MM.1S (cell line): ENCODE measurements at places on chromosomes 5 and 9.

DNA sequence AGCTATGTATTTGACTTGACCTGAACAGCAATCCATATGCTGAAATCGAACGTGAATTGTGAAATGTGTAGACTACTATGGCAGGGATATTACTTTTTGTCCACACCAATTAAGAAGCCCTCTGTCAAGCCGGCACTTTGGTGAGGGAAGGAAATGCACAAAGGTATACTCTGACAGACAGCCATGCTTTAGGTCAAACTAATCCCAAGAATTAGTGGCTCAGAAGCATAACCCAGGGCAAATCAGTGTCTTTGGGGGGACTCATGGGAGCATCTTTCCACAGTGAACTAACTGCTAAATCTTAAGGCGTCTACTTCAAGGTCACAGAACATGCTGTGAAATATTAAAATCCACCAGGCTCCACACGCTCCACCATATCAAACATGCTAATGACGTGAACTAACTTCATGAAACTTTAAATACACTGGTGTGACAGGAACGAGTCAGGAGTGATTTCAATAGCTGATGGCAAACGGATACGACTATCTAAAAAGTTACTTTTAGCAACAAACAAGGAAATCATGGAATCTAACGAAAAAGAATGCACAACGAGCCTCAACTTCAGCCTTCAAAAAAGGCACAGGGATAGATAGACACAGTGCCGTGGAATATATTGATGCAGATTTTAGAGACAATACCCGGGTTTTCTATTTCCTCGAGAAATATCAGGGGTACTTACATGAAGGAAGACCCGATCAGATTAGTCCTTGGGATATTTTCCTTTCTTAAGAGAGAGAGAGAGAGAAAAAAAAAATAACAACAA, 527 bp downstream of the MEF2C start:
- peaks cover 11% of the 10 kb centered on the region; the same call in 1 of the 2 replicates for H3K36me3 ChIP-seq
- no peaks in the 10 kb centered on the region for H3K27me3 ChIP-seq
- peak overlapping the region; percentile 79 for H3K4me3 ChIP-seq
- no peaks in the 10 kb centered on the region for H3K4me1 ChIP-seq
- H3K27ac ChIP-seq = peak overlapping the region; percentile 96
- DNase-seq = peak; percentile 51

- DNase-seq = no peak
- H3K36me3 ChIP-seq = no peaks in the 10 kb centered on the region
- H3K4me3 ChIP-seq = no peak overlapping the region
- no peak overlapping the region for H3K27ac ChIP-seq
- no peaks in the 10 kb centered on the region for H3K4me1 ChIP-seq
Observed at GRCh38 chr9:132622159-132622558, 39.8 kb downstream of the BARHL1 start.

- no peaks in the 10 kb centered on the region for H3K36me3 ChIP-seq
- H3K27ac ChIP-seq = no peak overlapping the region
- H3K27me3 ChIP-seq = no peaks in the 10 kb centered on the region
- no peaks in the 10 kb centered on the region for H3K4me1 ChIP-seq
- H3K4me3 ChIP-seq = no peak overlapping the region
Observed at GRCh38 chr5:57311251-57311650, 137.4 kb downstream of the GPBP1 start.

DNA sequence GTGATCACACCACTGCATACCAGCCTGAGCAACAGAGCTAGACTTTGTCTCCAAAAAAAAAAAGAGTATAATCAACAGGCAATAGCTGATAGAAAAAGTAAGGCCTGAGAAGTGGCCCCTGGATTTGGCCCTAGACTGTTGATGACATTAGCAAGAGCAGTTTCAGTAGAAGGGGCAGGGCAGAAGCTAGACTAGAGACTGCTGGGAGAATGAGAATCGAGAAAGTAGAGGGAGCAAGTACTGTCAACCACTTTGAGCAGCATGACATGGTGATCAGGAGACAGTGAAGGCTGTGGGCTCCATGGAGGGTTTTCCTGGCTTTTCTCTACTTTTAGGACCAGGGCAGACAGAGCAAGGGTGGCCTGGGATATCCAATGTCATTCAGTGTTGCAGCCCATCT, 34.9 kb upstream of the B4GALT1 start:
- DNase-seq = peak; percentile 64
- no peaks in the 10 kb centered on the region for H3K36me3 ChIP-seq
- peaks cover 21% of the 10 kb centered on the region for H3K4me1 ChIP-seq
- H3K27me3 ChIP-seq = no peaks in the 10 kb centered on the region
- H3K27ac ChIP-seq = peak overlapping the region; percentile 82

DNA sequence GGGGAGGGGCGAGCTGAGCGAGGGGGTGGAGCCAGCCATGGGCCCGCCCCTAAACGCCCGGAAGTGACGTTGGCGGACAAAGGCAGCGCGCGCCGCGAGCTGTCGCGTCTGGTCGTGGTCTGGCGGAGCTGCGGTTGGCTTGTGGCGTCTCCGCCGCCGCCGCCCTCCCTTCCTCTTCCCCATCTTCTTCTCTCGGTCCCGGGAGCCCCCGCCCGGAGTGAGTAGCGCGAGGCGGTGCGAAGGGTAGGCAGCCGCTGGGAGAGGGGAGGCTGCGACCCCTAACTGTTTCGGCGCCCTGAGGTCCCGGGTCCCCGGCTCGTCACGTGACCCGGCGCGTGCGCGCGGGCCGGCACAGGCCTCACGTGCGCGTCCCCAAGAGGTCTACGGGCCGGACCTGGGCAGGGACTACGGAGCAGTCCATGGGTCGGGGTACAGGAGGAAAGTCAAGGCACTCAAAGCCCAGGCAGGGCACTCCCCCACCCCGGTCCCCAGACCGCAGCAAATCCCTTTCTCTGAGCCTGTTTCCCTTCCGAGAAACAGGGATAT, at the start of gene NTMT1:
TSS of gene NTMT1 (plus strand) at position 85 of the 546 bp plus-strand sequence. CDS start 6,541 bp downstream, outside the sequence.
- no peaks in the 10 kb centered on the region; the same call in 1 of the 2 replicates for H3K36me3 ChIP-seq
- H3K27me3 ChIP-seq = peaks cover 9% of the 10 kb centered on the region
- H3K4me3 ChIP-seq = peak within 1 kb of the TSS; percentile 98
- DNase-seq = peak; percentile 85
- peaks cover 8% of the 10 kb centered on the region; the same call in 1 of the 2 replicates for H3K4me1 ChIP-seq
- peak within 1 kb of the TSS; percentile 84 for H3K27ac ChIP-seq
